ENCODE measurements at places on chromosomes 7 and 10.

DNA sequence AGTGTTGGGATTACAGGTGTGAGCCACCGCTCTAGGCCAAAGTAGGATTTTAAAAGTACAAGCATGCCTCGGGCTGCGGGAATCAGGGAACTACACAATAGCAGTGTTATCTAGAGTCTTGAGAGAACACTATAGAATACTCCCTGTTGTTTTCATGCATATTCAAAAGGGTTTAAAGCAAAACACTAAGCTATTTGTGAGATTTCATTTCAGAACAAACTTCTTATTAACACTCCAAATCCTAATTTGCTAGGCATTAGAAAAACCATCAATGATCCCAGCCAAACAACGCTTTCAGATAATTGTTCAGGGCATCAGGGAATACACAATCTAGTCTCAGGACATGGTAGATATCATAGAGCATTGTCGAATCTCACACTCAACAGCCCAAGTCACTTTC lies 13.9 kb downstream of the DENND11 start:
- DNase-seq = no peak

GRCh38 chr7:129262324-129262723 lies 37.5 kb downstream of the AHCYL2 start:
- DNase-seq = no peak

GRCh38 chr7:32502728-32503127 lies 7.4 kb downstream of the AVL9 start:
- DNase-seq = no peak

DNA sequence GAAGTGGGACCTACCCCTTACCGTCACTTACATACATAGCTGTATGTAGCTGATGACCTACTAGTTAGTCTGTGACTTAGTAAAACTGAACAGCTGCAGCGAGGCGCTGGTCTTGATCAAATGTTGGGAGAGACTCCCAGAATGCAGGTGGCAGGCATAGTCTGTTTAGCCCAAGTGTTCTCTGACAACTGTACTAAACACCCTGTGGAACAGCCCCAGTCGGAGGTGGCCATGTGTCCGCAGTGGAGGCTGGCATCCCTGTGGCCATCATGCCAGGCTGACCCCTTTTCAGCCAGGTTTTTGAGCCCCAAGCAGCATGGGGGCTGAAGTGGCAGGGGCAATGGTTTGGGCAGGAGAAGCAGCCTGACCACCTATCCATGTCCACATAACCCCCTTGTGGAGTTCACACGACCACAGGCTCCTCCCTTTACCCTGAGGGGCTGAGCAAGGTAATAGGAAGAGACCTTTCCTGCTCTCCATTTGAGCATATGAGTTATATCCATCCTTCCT lies 7.2 kb downstream of the ADCY1 start:
- DNase-seq = peak; percentile 44

GRCh38 chr7:35630024-35630972 lies 64.6 kb downstream of the HERPUD2 start:
- DNase-seq = no peak

GRCh38 chr10:79268161-79268601 lies 79.1 kb upstream of the PPIF start:
- no peak for DNase-seq

- DNase-seq = no peak
These were observed 10.2 kb upstream of the SLC25A28 start for GRCh38 chr10:99630433-99630832.

- no peak for DNase-seq
These were observed 28.5 kb upstream of the SH2B2 start for GRCh38 chr7:102258073-102258748.

DNA sequence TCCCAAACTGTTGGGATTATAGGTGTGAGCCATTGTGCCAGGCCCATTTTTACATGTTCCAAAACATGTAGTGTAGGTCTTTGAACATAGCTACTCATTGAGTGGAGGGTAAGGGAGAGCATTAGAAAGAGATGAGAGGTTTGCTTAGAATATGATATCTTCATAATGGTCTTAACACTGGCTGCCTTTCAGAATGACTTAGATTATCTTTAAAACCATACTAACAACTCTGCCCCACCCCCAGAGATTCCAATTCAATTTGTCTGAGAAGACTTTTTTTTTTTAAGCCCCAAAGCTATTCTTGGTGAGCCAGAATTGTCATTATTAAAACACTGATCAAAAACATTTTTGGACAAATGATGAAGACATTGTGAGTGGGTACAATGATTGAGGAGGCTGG lies 168.9 kb downstream of the PHTF2 start:
- DNase-seq = no peak

GRCh38 chr7:54743580-54743979 lies 15.4 kb downstream of the SEC61G start:
- no peak for DNase-seq

All from aorta (tissue), 5 donors.